ENCODE measurements at places on chromosomes 3 and 15.

DNA sequence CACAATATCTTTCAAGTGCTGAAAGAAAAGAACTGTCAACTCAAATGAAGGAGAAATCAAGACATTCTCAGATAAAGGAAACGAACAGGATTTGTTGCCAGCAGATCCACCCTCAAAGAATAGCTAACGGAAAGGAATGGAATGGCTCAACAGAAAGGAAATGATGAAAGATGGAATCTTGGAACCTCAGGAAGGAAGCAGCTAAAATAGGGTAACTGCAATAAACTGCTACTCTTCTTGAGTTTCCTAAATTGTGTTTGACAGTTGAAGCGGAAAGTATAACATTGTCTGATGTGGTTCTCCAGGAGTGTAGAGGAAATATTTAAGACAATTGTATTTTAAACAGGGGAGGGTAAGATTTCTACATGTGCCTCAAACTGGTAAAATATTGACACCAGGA, 22.0 kb downstream of the PRR23E start:
- DNase-seq = no peak

GRCh38 chr3:147409143-147410115, at the start of gene ZIC1:
TSS of gene ZIC1 (plus strand) at chr3:147409365. CDS start at chr3:147410113, 748 bp downstream.
- DNase-seq = no peak

DNA sequence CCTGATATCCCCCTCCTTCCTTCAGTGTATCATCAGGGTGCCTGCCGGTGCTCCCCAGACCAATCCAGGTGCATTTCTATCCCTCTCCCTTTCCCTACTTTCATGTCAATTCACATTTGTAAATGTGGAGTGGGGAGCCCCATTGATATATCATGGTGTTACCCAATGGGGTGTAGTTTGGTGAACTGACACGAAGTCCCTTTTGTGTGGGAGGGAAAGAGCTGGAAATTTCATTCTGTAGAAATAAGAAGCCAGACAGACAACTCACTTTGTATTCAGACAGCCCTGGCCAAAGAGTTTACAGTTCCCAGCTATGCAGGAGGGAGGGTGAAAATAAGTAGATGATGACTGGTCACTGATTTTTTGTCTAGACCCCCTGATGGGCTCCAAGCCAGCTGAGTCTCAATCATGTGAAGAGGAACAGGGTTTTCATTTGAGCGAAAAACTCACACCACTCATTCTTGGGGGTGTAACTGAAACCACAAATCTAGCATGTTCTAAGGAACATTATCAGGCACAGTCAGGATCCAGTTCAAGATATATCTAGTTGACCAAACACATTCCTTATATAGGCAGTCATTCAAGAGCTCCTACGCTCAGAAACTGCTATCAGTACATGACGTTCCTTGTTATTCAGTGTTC, 58.9 kb downstream of the LMCD1 start:
- DNase-seq = no peak

- DNase-seq = no peak
These were observed 17.7 kb upstream of the CGNL1 start for GRCh38 chr15:57358571-57358970.

DNA sequence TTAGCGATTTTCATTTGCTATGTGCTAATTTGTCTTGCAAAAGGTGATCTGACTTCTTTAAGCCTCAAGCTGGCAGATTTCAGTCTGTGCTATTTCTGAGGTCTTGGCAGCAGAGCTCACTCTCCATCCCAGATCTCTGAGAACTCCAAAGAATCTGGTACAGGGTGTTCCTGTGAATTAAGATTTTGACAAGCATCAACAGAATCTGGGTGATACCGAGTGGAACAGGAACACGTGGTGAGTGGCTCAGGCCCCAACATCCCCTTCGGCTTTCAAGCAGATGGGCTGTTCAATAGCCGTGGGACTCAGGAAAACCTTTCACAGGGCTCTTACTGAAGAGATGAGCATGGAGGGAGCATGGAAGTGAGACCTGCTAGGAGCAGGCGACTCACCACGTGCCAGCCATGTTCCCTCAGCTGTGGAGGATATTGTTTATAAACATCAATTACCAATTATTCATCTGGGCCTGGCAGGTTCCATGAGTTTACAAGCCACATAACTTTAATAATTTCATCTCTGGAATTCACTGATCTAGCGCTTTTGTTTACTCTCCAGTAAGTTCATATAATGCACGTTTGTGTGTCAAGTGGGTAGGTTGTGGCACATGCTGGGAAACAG, 103.4 kb upstream of the SELENOK start:
- DNase-seq = no peak

GRCh38 chr15:44130778-44131177, 64.3 kb downstream of the FRMD5 start:
- no peak for DNase-seq

- DNase-seq = no peak
These were observed 2.9 kb downstream of the SOX14 start for GRCh38 chr3:137766876-137767537.

- no peak for DNase-seq
These were observed 67.9 kb upstream of the BCL6 start for GRCh38 chr3:187813198-187813597.

DNA sequence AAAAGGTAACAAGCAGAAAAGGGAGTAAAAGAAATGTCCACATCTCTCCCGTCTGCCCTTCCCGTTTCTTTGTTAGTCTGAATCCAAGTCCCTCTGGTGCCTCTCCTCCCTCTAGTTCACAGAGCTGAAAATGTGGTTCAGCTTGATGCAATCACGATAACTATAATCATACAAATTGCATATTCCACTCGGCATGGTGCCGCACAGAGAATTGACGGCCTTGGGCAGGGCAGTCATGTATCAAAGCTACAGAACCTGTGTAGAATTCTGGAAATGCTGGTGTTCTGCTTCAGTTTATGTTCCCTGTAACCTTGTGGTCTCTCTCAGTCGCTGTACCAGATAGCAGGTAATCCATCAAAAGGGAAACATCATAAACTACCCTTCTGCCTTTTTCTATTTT, 562.9 kb upstream of the CBLB start:
- no peak for DNase-seq

DNA sequence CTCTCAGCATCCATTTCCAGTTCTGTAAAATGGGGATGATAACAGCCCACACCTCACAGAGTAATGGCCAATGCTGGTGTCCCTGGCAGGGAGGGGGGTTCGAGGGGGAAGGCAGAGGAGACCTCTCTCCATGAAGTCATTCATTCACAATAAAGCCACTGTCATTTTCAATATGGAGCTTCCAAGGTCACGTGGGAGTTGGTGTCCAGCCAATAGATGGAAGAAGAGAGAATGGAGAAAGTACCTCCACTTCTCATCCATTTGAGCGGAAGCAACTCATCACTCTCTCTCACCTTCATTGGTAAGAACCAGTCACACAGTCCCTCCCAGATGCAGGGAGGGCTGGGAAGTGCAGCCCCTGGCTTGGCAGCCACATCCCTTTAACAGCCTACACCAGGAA, 14.9 kb upstream of the RBSN start:
- DNase-seq = no peak

- DNase-seq = no peak
These were observed 36.1 kb downstream of the CD200R1L start for GRCh38 chr3:112810561-112810960.

- DNase-seq = peak; percentile 28
These were observed 727 bp downstream of the NSMCE3 start for GRCh38 chr15:29268706-29269484.

GRCh38 chr15:92839696-92840095, 60.4 kb upstream of the CHD2 start:
- no peak for DNase-seq

DNA sequence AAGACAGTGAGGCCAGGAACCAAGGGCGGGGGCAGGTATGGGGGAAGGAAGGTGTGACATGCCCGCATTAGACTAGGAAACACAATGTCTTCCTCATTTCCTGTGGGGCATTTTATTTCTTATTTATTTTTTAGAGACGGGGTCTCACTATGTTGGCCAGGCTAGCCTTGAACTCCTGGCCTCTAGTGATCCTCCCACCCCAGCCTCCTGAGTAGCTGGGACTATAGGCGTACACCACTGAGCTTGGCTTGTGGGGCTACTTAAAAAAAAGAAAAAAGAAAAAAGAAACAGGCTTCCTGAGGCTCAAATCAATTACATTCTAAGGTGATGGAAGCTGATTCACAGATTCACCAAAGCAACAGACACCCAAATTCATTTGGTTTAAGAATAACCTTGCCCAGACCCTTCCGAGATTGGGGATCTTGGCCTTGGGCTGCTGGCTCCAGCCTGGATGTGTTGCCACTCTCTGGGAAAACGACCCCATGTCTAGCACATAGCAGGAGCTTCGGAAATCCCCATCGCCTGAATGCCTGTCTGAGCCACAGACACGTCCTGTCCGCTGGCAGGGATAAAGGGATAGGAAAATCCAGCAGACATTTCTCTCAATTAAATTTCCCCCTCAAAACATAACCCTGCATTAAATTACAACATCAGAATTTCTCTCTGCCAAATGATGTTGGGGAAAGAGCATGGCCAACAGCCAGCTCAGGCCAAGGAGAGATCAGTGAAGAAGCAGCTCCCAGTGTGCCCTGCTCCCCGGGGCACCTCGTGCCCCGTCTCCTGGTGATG, 13.0 kb downstream of the CPN2 start:
- DNase-seq = no peak

GRCh38 chr15:59322056-59322759, 50.5 kb downstream of the MYO1E start:
- no peak for DNase-seq

DNA sequence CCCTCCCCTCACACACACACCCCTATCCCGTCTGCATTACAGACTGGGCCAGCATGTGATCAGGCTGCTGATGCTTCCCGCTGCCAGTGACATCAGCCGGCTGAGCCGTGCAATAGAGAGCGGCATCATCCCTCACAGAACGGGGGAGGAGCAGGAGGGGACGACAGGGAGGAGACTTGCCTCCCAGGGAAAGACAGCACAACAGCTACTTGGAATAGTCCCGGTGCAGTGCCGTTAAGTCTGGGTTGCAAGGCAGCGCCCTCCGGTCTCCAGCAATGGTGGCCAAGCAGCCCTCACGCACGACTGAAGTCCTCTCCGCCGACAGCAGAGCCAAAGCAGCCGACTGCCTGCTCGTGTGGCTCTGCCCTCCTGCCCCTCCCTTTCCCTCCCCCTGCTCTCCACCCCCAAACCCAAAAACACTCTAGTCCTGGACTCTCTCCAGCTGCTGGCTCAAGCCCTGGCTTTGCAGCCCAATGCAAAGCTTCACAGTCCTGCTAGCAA, 31.5 kb upstream of the RPS17 start:
- peak; percentile 71 for DNase-seq

- no peak for DNase-seq
These were observed 171.0 kb downstream of the TLE3 start for GRCh38 chr15:69926721-69927120.

DNA sequence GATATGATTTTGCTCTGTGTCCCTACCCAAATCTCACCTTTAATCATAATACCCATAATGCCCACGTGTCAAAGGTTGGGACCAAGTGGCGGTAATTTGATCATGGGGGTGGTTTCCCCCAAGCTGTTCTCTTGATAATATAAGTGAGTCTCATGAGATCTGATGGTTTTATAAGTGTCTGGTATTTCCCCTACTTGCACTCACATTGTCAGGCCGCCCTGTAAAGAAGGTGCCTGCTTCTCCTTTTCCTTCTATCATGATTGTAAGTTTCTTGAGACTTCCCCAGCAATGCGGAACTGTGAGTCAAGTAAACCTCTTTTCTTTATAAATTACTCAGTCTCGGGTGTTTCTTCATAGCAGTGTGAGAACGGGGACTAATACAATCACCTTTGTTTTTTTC, 279.8 kb downstream of the ARPP21 start:
- no peak for DNase-seq

GRCh38 chr15:87121336-87121735, 1041.7 kb downstream of the AGBL1 start:
- DNase-seq = no peak

DNA sequence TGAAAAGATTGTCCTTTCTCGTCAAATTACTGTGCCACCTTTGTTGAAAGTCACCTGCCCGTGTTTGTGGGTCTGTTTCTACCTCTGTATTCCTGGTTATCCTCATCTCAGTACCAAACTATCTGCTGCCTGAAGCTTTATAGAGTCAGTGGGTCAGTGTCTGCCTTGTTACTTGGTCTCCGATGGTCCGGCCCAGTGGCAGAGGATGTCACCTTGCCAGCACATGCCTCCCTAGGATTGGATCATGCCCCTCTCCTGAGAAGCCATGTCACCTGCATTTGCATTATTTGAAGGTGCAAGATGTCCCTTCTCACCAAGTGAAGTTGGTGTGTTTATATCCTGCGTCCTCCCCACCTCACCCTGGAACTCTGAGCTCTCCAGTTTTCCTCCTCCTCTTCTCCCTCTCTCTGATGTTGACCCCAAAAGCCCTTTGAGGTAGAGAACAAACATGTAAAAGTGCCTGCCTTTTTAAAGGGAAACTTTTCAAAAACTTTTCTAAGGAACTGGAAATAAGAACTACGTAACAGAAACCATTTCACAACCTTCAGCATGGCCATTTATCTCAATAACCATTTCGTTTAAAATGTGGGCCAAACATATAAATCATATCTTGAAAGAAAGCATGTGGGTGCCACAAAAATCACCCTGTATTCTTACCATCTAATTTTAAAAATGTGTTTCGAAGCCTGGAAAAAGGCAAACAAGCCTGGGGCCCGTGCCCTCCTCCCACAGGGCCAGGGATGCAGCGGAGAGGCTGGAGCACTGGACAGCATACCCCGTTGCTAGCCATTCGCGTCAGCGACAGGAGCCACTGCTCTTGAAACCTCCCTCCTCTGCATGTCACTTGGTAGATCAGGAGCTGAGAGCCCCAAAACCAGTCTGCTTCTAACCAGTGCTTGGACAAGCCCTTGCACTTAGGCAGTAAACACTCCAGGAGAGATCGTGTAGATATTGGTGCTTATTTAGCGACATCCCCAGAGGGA, 102.1 kb downstream of the VGLL4 start:
- DNase-seq = no peak

- no peak for DNase-seq
These were observed 152.5 kb downstream of the KLHL25 start for GRCh38 chr15:85642065-85642692.

DNA sequence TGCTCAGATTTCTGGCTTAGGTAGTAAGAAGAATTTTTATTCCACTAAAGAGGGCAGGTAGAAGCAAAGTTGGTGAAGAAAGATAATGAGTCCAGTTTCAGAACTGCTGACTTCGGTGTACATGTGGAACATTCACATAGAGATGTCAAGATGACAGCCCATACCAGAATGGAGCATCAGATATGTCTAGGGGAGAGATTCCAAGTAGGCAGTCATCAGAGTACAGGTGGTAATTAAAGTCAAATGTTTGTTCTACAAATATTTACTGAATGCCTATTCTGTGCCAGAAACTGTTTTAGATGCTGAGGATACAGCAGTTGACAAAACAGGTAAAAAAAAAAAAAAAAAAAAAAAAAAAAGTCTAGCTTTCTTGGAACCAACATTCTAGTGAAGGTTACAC, 81.9 kb downstream of the FGF12 start:
- no peak for DNase-seq

- DNase-seq = no peak
These were observed 2.8 kb downstream of the MRAS start for GRCh38 chr3:138351151-138351550.

DNA sequence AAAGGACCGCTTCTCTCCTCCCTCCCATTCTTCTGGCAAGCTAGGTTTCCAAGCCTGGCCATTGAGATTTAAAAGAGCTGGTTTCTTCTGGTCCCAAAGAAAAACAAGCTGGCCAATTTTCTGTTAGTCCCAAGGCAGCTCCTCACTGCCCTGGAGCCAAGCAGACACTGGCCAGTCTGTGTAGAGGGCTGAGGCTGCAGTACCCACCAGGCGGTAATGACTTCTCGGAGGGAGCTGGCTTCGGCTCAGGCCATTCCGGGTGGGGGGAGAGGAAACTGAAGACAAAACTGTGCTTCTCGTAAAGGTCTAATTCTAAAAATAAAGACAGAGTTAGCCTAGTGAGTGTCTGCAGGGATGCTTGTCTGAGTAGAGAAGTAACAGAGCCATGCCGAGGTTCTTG, 78.5 kb upstream of the SMAD3 start:
- no peak for DNase-seq

Data from renal pelvis (tissue), 12 donors.